Fibroblast of skin of right biceps (primary cell): ENCODE measurements at places on chromosomes 3 and 15.
A peak's percentile ranks its signal among the peaks of the same experiment; 100 is the strongest.

DNA sequence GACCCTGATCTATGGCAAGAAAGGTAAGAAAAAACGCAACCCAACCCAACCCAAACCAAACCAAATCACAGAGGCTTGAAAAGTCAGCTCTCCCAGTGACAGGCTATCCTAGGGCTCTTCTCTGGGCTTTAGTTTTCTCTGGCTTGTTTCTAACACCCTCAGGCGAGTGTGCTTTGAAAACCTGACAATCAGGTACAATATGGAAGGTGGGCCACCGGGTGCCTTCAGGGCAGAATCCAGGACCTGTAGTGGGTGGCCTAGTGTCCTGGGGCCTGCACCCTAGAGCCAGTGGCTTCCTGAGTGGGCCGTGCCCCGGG lies 46.8 kb downstream of the BHLHE40 start:
- no peak for DNase-seq

- DNase-seq, result peak; percentile 53
Observed at GRCh38 chr15:79849789-79850188, 47.0 kb downstream of the MTHFS start.

DNA sequence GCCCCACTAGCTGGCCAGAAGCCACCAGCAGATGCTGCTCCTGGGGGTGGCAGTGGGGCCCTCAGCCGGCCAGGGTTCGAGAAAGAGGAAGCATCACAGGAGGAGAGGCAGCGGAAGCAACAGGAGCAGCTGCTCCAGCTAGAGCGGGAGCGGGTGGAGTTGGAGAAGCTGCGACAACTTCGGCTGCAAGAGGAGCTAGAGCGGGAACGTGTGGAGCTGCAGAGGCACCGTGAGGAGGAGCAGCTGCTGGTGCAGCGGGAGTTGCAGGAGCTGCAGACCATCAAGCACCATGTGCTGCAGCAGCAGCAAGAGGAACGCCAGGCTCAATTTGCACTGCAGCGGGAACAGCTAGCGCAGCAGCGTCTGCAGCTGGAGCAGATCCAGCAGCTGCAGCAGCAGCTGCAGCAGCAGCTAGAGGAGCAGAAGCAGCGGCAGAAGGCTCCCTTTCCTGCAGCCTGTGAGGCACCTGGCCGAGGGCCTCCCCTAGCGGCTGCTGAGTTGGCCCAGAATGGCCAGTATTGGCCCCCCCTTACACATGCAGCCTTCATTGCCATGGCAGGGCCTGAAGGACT lies 17.5 kb upstream of the APEH start:
- peak; percentile 46 for DNase-seq

DNA sequence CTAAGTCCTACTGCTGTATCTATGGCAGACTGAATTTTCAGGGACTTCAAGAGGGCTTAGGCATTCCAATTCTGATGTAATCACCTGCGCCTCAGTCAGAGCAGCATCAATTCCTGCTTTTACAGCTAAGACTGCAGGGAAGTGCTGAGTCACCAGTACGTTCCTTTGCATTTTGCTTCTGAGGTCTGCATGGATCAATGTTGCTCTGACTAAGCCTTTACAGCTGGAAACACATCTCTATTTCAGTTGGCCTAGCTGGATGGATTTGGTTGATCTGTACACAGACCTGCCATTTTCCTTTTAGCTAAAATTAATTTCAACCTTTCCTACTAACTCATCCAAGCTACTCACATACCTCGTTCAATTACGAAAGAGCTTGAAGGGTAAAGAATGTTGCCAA lies 51.3 kb downstream of the ETV5 start:
- peak; percentile 89 for DNase-seq
